ENCODE measurements at places on chromosomes 6 and 20.

GRCh38 chr6:1407499-1407990 is 18.2 kb downstream of the FOXF2 start:
- no peak for DNase-seq

DNA sequence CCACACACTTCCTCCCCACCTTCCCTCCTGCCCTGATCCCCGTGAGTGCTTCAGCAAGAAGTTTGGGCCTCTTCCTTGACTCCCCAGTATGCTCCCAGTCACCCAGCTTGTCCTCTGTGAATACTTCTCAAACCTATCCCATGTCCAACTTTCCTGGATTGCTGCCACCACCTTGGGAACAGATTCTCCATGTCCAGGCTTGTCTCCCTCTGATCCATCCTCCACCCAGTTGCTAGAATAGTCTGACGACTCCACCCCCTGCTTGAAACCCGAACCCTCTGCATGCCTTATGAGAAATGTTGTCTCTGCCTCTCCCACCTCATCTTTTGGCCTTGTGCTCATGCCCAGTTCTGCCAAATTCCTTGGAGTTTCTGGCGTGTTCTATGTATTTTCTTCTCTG is 108.0 kb downstream of the PPP1R14C start:
- DNase-seq, result no peak

GRCh38 chr6:13488896-13489237 is 1.5 kb upstream of the GFOD1 start:
- no peak for DNase-seq

DNA sequence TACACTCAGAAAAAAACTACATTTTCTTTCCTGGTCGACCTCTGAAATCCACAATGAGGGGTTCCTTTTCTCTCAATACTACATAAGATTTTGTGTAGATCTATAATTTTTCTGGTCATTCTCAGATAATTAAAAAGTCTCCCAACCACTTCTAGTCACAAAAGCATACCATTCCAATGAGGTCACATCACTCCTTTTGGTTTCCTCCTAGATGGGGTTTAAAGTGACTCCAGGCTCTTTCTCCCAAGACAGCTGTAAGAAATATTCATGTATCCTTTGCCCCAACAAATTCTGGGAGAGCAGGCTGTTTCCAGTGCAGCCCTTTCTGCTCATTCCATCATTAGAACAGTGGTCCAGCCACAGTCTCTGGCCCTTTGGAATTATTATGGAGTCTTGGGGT is 43.1 kb upstream of the BEND6 start:
- DNase-seq, result no peak

DNA sequence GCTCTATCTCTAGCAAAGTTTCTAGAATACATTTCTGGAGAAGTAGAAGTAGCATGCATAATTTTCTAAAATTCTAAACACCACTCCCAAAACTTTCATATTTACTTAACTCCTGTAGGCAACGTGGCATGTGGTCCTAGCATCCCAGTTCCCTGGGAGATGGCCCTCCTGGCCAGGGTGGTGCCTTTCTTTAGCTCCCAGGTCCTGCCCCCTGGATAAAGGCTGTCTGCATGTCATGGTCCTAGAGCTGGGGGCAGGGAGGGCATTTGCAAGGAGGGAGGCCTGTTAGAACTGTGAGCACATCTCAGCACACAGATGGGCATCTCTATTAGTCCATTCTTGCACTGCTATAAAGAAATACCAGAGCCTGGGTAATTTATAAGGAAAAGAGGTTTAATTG is 485.6 kb upstream of the SULF2 start:
- no peak for DNase-seq

DNA sequence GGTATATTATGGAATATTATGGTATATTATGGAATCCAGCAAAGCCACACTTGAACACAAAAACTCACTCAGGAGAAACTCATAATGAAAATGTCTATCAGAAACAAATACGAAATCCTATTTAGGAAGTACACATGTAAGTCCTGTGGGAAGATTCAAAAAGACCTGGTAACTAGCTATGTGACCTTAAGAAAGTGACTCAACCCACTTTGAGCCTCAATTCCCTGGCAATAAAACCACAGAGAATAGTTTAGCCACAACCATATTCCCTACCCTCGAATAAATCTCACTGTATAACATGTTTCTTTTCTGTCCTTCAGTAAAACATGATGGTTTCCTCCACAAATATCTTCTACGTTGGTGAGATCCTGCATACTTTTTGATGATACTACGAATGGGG is 56.4 kb downstream of the ZMYND8 start:
- no peak for DNase-seq

GRCh38 chr6:136550045-136550329 is 235 bp downstream of the MAP7 start:
- DNase-seq, result no peak

DNA sequence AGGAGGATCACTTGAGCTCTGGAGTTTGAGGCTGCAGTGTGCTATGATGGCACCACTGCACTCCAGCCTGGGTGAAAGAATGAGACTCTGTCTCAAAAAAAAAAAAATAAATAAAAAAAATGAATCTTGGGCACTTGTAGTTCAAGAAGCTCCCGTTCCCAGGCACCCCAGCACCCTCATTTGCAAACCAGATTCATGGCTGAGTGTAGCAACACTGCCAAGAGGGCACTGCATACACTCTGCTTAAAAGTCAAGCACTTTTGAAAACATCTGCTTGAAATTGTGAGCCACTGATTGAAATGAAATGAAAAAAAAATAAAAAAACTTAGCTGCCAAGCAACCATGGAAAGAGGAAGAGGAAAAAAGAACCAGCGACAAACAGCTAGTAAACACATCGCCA is 124.7 kb upstream of the SASH1 start:
- no peak for DNase-seq

DNA sequence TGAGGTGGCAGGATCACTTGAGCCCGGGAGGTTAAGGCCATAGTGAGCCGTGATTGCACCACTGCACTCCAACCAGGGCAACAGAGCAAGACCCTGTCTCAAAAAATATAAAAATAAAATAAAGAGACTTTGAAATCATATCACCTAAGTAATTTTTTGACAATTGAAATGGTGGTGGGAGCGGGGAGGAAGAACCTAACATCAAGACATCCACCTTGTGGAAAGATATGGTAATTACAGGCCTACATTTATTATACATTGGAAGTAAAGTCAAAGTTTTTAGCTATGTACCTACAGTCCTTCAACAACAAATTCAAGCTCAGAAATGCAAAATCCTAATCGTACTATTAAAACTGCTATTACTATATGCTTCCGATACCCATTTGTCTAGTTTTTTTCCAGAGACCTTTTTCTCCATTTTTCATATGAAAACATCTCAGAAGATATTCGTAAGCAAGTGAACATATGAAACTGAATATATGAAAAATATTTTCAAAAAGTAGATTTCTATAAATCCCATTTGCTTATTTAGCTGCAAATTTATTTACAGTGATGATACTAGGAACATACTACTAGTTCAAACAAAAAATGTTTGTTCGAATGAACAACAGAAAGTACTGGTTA is 83.3 kb downstream of the SYCP2 start:
- peak; percentile 33 for DNase-seq

- DNase-seq, result no peak
Observed at GRCh38 chr6:90096818-90097217, 199.8 kb downstream of the BACH2 start.

DNA sequence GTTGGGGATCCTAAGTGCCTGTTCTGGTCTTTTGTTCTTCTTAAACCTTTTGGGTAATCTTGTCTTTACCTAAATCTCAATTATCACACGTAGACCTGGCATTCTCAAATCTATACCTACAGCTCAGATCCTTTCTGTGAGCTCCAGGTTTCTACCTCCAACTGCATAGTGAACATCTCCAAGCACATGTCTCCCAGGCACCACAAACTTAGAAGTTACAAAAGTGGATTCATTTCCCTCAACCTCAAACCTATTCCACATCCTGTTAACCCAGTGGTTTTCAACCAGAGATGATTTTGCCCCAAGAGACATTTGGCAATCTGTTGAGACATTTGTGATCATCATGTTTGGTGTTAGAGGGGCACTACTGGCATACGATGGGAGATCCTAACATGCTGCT is 183.5 kb downstream of the TENT5A start:
- no peak for DNase-seq

- no peak for DNase-seq
Observed at GRCh38 chr6:157996201-157996712, 14.6 kb downstream of the SYNJ2 start.

GRCh38 chr20:10832141-10832540 is 158.3 kb upstream of the JAG1 start:
- DNase-seq, result no peak

DNA sequence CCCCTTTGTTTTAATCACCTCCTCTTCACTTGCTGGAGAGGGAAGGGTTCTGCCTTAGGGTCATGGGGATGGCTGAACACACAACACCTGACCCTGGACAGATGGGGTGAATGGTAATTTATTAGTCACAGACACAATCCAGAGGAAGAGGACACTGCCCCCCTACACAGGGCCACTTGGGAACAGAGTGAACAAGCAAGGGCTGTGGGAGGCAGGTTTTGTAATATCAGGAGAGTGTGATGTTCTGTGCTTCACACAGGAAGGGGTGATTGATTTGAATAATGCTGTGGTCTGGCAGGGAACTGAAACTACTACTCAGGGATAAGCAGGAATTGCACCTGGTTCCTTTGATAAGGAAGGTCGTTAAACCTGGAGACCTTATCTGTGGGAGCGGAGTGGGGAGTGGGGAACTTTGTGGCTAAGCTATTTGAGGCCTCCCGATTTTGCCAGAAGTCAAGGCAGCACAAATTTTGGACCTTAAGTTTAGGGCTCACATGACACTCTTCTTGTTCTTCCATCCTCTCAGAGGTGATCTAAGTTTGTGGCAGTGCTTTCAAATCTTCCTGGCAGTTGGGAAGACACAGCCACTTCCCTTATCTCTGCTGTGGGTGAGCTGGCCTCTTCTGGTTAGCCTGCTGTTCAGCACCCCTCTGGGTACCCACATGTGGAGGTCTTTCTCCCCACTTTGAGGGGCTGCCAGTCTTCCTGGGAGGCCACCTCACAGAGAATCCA is 77.8 kb downstream of the CD164 start:
- DNase-seq, result no peak

DNA sequence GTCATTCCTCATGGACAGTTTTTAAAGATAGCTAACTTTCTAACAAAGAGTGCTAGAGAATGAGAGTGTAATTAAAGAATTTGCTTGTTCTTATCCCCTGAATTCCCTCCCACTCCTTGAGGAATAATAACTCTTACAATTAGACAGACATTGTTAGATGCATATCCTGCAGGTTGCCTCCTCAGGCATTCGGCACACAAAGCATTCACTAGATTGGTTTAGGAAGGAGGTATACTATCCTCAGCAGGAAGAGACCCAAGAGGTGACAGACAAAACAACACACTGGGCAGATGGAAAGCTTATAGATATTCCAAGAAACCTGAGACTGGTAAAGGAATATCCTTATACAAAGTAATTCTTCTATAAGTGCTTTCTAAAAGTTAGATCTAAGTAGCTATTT is 109.1 kb upstream of the FAM184A start:
- no peak for DNase-seq

- no peak for DNase-seq
Observed at GRCh38 chr20:44736170-44737021, 9.3 kb upstream of the KCNK15 start.

DNA sequence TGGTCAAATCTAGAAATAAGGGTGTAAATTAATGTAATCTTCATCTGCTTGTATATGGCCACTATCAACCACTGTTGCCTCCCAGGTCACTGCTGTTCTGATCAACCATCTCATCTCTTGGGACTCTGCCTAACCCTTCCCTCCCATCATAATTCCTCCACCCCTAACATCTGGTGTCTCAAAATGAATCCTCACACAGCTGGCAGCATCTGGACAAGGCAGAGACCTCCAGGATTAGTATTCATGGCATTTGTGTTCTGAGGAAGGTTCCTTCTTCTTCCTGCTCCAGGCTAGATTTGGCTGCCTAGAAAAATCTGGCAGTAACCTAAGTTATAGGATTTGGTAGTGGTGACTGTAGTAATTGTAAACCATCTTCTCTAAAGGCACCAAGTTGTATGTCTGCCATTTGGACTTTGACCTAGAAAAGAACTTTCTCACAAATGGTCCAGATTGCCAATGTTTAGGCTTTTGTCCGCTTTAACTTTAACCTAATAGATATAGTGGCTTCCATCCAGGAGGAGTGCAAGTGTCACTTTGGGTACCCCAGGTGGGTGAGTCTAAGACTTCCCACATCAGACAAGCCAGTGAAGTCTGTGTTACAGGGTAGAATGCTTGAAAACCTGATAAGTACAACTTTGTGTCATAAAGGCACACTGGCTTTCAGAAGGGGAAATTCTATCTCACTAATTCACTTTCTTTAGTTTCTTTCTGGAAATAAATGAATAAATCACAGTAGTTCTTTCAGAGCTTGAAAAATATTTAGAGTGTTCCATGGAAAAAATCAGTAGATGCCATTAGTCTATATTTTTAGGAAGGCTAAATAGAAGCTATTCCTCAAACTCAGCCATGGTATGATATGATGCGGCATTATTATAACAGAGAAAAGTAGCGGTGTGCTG is 3.0 kb upstream of the PHACTR2 start:
- DNase-seq, result no peak
